ENCODE measurements at places on chromosomes 2 and 18. TPM values are rescaled to one million over a fixed set of nuclear protein-coding genes. Genes with fewer than 3 reads are reported as not detected.
A peak's percentile ranks its signal among the peaks of the same experiment; 100 is the strongest.

AOX1 gene
- 1.5 TPM for total RNA-seq

GALNT14 gene
- 0.48 TPM for total RNA-seq

ACTG2 gene
- total RNA-seq, result 3.9 TPM

TRABD2A gene
- total RNA-seq, result 0.54 TPM

GRCh38 chr2:43039376-43040080 lies 186.9 kb downstream of the ZFP36L2 start:
- DNase-seq, result no peak

DNA sequence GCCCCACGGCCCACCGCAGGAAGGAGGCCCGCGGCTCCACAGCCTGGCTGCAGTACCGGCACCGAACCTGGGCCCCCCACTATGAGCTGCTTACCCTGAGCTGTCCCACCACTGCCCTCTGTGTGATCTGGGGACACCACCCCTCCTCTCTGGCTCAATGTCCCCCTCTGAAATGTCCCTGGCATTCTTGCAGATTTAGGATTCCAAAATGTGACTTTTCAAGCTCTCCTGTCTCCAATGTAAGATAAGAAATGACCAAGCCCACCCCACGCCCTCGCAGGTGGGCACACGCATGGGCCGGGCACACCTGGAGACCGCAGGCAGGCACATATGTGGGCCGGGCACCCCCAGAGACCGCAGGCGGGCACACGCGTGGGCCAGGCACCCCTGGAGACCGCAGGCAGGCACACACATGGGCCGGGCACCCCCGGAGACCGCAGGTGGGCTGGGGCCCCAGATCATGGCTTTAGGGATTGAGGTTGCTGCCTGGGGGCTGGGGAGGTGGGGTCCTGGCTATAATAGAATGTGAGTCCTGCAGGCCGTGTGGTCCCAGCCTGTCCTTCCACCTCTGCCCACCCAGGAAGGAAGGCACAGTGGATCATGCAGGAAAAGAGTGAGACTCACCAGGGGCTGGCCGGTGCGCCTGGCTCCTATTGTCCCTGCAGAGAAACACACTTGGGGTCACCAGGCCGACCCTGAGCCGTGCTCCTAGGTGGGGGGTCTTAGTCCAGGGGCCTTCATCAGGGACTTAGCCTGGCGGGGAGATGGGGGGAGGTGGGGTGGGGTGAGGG lies 7.2 kb downstream of the PDCD1 start:
- peak; percentile 35 for DNase-seq

- peak; percentile 87 for DNase-seq
Measured at GRCh38 chr2:96869281-96869821, 529 bp downstream of the SEMA4C start.

DNA sequence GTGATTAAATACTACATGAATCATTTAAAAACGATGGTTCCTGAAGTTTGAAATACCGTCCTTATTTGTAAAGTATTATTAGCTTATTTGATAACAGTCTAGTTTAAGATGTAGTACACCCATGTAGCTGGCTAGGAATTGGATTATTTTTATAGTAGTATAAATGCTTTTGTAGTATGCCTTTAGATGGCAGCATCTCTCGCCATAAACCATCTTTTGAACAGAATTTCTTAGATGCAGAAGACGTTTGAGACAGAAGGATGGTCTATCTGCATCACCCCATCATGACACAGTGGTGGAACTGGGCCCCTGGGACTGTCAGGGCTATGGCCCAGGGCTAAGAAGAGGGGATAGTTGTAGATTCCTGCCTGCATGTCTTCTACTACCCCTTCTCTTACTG lies 152.7 kb downstream of the WDSUB1 start:
- DNase-seq, result no peak

GRCh38 chr2:109288544-109289368 lies 159.8 kb downstream of the SH3RF3 start:
- no peak for DNase-seq

Measured in cardiac septum (tissue), 1 donor.